ENCODE measurements at places on chromosomes 6 and 20.

GRCh38 chr20:23215344-23215995, 129.3 kb upstream of the CD93 start:
- no peak for DNase-seq

- no peak for DNase-seq
These were observed 6.5 kb downstream of the RNF144B start for GRCh38 chr6:18393698-18394097.

DNA sequence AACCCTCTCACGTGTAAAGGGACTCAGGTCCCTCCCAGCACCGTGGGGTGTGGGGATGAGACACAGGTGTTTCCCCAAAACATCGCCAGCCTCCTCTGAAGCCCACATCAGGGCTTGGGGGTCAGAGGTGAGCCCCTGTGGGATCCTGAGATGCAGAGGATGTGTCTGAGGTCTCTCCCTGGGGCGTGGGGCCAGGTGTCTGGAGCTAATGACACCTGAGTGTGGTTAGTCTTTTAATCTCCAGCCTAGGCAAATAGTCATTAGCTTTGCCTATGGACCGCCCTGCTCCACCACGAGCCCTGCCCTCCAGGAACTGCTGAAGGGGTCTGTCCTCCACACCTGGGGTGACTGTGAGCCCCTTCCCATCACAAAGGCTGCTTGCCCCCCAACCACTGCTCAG, 1.7 kb downstream of the SRMS start:
- no peak for DNase-seq

DNA sequence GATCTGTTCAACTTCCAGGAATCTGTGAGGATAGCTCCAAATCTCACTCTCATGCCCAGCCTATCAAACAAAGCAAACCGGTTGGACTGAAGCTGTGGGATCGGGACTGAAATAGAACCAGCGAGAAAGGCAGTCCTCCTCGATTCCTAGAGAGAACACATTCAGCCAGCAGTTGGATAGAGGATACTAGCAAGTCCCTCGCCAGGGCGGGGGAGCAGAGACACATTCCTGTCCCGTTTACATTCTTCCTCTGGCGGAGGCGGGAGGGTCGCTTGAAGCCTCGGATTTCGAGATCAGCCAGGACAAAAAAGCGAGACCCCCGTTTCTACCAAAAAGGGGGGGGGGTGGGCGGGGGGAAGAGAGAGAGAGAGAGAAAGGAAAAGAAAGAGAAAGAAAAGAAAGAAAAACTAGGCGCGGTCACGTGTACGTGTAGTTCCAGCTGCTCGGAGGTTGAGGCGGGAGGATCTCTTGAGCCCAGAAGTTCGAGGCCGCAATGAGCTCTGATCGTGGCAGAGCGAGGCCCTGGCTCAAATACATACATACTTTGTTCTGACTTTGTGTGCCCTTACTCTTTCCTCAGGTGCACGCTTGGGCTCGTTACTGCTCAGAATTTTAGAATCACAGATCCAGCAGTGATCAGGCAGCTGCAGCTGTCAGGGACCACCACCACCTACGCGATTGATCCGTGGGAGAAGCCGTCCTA, 19.5 kb downstream of the ZNF311 start:
- DNase-seq, result peak; percentile 87

DNA sequence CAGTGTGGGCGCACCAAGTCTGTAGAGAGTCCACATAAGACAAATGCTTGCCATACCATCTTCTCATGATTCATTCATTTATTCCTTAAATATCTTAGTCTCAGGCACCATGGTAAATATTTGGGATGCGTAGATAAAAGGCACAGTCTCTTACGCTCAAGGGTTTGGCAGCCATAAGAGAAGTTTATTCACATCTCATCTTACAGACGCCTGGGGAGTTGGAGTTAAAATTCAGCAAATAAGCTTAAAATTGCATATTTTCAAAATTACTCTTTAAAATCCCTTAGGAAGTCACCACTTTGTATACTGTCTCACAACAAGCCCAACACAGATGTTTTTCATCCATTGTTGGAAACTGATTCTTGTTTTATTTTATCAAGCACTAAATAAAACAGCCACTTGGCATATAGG, 363.3 kb downstream of the KIF16B start:
- no peak for DNase-seq

- DNase-seq, result no peak
These were observed 94.5 kb upstream of the VSTM2L start for GRCh38 chr20:37808233-37809070.

DNA sequence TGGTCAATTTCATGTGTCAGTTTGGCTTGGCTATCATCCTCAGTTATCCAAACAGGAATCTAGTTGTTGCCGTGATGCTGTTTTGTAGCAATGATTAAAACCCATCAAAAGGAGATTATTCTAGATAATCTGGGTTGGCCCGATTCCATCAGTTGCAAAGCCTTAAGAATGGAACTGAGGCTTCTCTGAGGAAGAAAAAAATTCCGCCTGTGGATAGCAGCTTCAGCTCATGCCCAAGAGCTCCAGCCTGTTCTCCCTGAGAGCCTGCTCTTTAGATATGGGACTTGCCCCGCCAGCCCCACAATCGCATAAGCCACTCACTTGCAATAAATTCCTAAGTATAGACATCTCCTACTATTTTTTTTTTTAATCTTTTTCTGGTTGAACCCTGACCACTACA, 61.5 kb downstream of the SEL1L2 start:
- DNase-seq, result no peak

GRCh38 chr6:16712931-16713484, 48.3 kb downstream of the ATXN1 start:
- DNase-seq, result no peak

- DNase-seq, result no peak
These were observed 66.5 kb downstream of the ZMYND8 start for GRCh38 chr20:47290008-47290407.

DNA sequence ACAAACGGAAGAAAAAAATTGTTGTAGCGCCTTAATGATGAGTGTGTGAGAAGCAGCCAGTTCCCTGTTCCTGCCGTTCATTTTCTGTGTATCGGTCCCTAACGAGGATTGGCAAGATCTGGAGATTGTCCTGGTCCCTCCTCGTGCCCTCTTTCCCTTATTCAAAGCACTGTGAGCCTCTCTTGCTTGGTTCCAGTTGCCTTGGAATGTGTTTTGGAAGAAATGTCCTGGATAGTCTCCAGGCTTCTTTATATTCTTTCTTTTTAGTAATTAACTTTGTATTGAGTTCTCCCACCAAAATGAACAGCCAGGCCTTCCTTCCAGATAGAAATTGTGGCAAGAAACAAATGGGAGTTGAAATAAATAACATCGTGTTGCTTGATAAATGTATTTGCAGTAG, 348.3 kb downstream of the CDH26 start:
- no peak for DNase-seq

- DNase-seq, result no peak
These were observed 4.3 kb downstream of the CCDC167 start for GRCh38 chr6:37495244-37495934.

DNA sequence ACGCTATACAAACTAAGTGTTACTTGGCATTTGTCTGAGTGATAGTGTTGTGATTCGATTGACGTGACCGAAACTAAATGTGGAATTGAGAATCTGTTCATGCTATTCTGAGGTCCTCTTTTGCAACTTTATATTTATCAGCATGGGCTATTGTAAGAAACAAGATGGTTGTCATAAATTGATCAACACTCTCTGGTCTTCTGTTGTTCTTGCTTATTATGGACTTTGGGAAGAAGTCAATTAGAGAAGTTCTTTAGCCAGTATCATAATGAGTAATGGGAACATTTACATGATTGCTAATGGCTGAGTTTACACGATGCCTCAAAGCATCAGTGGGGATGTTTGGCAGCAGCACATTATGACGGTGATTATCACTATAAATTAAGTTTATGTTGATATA, 195.0 kb downstream of the CD83 start:
- DNase-seq, result no peak

DNA sequence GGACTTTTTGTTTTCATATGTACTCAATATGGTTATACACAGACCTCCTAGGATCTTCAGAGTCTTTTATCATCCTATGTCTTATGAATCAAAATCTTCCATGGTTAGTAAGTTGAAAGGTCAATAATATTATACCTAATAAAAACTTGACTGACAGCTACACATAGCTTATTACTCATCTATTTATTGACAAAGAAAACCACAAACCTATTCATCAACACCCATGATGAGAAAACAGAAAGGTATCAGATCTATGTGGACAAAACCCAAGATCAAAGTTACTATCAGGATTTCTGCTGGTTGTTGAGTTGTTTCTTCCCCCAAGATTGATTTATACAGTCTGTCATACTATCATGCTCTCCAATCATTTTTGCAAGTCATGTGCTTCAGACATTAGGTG, 460.1 kb upstream of the MANEA start:
- DNase-seq, result no peak

GRCh38 chr20:48813446-48813747, 14.4 kb downstream of the PREX1 start:
- no peak for DNase-seq

DNA sequence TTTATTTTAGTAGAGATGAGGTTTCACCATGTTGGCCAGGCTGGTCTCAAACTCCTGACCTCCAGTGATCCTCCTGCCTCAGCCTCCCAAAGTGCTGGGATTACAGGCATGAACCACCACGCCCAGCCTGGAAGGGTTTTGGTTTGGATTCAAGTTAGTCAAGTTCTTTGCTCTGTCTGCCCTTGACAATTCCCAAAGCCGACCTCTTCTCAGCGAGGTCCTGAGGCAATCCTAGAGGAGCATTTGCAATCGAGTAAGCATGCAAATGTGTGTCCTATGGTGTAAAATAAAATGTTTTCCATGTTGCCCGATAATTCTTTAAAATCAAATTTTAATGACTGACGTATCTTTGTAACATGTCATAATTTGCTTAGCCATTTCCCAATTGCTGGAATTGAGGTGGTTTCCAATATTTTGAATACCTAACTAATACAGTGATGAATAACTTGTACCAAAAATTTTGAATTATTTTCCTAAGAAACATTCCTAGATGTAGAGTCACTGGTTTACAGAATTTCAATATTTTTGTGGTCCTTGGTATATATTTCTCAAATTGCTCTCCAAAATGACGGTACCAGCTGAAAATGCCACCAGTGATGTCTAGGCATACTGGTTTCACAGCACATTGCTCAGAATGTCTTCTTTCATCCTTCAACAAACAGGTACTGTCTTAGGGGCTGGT, 38.7 kb downstream of the GTF2H5 start:
- no peak for DNase-seq

- no peak for DNase-seq
These were observed 37.2 kb upstream of the STXBP5 start for GRCh38 chr6:147166992-147167391.

GRCh38 chr6:9499709-9500108, 915.2 kb downstream of the TFAP2A start:
- no peak for DNase-seq

DNA sequence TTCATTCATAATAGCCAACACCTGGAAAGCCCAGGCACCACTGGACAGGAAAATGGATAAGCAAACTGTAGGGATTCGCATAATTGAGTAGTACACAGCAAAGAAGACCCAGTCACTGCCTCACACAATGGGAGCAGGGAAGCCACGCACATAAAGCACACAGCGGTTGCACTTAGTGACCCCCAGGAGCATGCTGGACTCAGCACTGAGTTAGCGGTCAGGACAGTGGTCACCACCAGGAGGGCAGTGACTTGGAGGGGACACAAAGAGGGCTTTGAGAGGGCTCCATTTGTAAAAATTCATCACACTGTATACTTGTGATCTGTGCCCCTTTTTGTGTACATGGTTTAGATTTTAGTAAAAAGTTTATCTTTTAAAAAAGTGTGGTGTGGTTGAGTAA, 2.4 kb upstream of the BPIFB3 start:
- DNase-seq, result no peak

DNA sequence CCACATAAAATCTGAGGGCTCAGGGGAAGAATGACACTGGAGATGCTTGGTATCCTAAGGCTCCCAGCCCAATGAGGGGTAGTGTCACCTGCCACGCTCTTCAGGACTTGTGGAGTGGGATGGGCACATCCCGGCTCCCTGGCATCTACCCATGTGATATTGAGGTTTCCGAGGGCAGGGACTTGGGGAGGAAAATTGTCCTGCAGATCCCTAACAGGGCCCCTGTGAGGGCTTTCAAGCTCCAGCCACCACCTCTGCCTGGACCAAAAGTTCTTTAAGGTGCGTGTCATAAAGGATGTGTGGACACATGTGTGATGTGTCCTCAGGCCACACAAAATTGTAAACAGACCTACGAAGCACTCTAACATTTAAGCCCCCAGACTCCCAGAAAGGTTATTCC, 2.5 kb downstream of the SCML4 start:
- DNase-seq, result no peak

DNA sequence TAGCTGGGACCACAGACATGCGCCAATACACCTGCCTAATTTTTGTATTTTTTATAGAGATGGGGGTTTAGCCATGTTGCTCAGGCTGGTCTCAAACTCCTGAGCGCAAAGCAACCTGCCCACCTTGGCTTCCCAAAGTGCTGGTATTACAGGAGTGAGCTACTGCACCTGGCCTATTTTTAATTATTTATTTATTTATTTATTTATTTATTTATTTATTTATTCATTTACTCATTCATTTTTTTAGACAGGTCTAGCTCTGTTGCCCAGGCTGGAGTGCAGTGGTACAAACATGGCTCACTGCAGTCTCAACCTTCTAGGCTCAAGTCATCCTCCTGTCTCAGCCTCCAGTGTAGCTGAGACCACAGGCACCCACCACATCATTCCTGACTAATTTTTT, 434.3 kb downstream of the DOK5 start:
- no peak for DNase-seq

DNA sequence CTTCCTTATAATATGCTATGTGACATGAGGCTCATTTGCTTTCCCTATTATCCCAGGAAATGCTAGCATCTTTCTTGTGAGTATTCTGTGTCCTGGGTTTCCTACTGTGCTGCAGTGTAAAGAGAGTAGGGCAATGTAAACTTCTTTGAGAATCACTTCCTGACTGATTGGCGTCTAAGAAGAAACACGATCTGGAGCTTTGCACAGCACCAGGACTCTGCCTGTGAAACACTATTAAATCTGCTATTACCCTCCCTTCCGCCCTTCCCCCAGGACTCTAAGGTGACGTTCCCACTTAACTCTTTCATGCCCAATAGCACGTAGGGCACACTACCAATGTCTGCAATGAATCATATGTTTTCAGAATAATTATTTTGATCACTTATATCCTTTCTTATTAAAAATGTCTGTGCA, 607.3 kb upstream of the CITED2 start:
- peak; percentile 79 for DNase-seq
